Breast epithelium (tissue), 4 donors: ENCODE measurements at places on chromosomes 12 and 14. TPM values are rescaled to one million over a fixed set of nuclear protein-coding genes. Genes with fewer than 3 reads are reported as not detected.

PAN2 gene
- total RNA-seq = 54.1 TPM

ING4 gene
- 74.2 TPM for total RNA-seq

CCDC177 gene
- total RNA-seq = not detected

SYCP3 gene
- 0.33 TPM for total RNA-seq

GPR68 gene
- 0.32 TPM for total RNA-seq

VIPAS39 gene
- 14.7 TPM for total RNA-seq

POTEG gene
- not detected for total RNA-seq

RGS6 gene
- total RNA-seq = 3.4 TPM

DNA sequence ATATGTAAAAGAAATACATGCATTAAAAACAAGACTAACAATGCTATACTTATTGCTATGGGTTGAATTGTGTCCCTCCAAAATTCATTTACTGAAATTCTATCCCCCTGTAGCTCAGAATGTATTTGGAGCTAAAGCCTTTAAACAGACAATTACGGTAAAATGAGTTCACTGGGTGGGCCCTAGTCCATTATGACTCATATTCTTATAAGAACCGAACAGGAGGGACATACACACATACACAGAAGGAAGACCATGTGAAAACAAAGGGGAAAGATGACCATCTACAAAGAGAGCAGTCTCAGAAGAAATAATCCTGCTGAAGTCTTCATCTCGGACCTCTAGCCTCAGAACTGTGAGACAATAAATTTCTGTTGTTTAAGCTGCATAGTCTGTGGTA is 77.1 kb upstream of the ANKS1B start:
- no peaks in the 10 kb centered on the region for H3K4me1 ChIP-seq
- no peaks in the 10 kb centered on the region for H3K36me3 ChIP-seq
- no peak overlapping the region for H3K27ac ChIP-seq
- no peaks in the 10 kb centered on the region for H3K27me3 ChIP-seq

DNA sequence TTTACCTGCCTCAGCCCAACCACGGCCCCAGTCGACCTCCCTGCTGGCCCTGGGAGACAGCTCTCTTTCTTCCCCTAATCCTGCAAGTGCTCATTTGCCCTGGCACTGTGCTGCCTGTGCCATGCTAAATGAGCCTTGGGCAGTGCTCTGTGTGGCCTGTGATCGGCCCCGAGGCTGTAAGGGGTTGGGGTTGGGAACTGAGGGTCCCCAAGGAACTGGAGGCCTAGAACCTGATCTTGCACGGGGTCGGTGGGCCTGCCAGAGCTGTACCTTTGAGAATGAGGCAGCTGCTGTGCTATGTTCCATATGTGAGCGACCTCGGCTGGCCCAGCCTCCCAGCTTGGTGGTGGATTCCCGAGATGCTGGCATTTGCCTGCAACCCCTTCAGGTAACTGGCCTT is 2.8 kb downstream of the RNF31 start:
- peaks cover 11% of the 10 kb centered on the region for H3K36me3 ChIP-seq
- peaks cover 4% of the 10 kb centered on the region for H3K4me1 ChIP-seq
- H3K4me3 ChIP-seq = no peak overlapping the region
- no peak for DNase-seq

DNA sequence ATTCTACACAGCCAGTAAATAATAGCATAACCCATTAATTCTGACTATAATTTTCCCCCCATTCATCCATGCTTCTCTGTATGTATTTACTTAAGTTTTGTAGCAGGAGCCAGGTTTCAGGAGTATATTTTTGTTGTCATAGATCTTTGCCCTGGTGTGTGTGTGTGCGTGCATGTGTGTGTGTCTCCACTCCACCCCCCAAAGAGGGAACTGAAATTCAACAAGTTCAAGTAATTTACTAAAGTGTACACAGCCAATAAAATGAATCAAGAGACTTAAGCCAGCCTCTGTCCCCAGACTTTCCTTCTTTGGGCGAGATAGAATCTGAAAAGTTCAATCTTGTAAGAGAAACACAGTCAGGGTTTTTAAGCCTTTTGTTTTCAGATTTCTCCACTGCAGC is 792.0 kb downstream of the MED13L start:
- no peaks in the 10 kb centered on the region for H3K27me3 ChIP-seq
- H3K4me1 ChIP-seq = no peaks in the 10 kb centered on the region
- no peak overlapping the region for H3K4me3 ChIP-seq
- DNase-seq = no peak

- no peak overlapping the region for H3K4me3 ChIP-seq
- H3K27me3 ChIP-seq = no peaks in the 10 kb centered on the region
- H3K27ac ChIP-seq = peak overlapping the region; percentile 50
These were observed 18.8 kb upstream of the FLVCR2 start for GRCh38 chr14:75559451-75560222.

DNA sequence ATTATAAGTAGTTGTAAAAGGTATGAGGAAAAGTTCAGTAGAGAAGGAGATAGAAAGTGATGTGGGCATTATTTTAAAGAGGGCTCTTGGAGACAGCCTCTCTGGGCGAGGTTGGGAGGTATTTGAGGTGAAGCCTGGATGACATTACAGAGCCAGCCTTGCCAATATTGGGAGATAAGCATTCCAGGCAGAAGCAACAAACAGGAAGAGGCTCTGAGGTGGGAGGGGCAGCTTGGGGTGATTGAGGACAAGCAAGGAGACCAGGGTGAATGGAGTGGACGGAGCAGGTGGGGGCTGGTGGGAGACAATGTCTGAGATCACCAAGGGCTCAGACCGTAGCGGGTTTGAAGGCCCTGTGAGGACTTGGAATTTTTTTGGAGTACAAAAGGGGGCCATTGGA is 87.3 kb downstream of the DYRK2 start:
- no peaks in the 10 kb centered on the region for H3K27me3 ChIP-seq
- no peaks in the 10 kb centered on the region for H3K4me1 ChIP-seq
- DNase-seq = no peak
- no peak overlapping the region for H3K4me3 ChIP-seq

DNA sequence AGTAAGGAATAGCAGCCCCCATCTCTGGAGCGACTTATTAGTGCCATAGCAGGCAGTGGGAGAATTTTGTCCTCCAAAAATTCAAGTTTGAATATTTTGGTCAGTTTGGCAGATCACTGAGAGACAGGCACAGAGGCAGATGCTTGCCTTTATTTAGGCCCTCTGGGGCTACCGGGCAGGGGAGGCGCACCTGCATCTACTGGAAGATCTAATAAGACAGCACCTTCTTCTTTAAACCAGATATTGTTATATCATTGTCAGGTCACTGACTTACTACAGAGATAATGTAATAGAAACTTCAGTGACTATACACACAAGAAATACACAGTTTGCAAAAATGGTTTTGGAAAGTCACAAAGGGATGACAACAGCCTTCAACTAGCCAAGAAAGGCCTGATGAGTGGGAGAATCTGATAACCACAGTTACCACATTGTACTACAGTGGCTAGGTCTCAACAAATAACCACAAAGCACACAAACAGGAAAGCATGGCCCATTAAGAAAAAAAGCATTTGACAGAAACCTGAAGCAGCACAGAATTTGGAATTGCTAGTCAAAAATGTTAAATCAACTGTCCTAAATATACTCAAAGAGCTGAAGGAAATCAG is 56.8 kb downstream of the CDK17 start:
- H3K27ac ChIP-seq = no peak overlapping the region
- no peak for DNase-seq
- no peaks in the 10 kb centered on the region for H3K27me3 ChIP-seq
- no peaks in the 10 kb centered on the region for H3K4me1 ChIP-seq
- H3K36me3 ChIP-seq = no peaks in the 10 kb centered on the region

DNA sequence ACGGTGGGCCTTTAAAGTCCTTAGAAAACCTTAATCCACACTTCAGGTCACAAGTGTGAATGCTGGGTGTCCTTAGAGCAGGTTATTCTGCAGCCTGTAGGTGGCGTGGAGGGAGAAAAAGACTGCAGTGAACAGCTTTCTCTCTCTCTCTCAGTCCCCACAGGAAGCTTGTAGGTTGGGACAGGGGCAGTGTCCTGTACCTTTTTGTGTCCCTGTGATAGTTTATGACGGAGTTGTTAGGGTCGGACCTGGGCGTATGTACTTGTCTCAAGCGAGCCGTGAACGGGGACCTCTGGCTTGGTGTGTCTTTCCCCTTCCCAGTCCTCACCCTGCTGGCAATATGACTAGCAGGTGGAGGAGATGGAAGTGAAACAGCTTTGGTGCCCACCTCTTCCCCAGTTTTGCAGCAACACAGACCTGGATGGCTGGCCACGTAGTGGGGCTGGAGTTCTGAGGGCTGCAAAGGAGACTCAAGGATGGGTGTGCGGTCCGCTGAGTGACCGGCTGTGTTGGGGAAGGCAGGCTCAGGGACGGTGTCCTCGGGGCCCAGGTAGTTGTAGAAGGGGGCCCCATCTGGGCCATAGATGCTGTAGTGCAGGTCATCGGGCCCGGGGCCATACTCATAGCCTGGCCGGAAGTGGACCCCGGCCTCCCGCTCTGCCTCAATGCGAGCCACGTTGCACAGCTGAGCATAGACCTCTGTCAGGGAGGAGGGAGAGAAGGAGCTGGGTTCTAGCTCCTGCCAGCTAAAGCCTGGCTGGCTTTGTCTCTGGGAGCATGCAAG is 8.9 kb downstream of the ISCA2 start:
- H3K4me3 ChIP-seq = no peak overlapping the region
- H3K36me3 ChIP-seq = no peaks in the 10 kb centered on the region
- no peaks in the 10 kb centered on the region for H3K4me1 ChIP-seq
- H3K27me3 ChIP-seq = no peaks in the 10 kb centered on the region

DNA sequence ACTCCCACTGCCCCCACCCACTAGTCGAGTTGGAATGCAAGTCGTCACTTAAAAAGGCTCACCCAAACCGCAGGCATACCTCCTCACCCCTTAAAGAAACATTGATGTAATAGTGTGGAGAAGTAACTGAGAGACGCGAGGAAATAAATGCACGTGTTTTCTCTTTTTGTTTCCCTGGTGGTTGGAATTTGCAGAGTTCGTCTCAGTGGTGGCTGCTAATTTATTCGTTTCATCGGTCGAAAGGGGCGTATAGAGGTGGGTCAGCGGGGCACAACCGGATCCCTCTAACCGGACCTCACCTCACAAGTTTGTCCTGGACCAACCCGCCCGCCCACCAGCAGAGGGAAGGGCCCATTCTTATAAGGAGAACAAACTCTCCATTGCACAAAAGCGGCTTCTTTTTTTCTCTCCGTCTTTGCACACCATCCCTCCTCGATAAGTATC is 5.0 kb upstream of the NPAS3 start:
- no peaks in the 10 kb centered on the region for H3K36me3 ChIP-seq
- no peak overlapping the region for H3K27ac ChIP-seq
- H3K4me3 ChIP-seq = peak overlapping the region; percentile 40

GRCh38 chr12:64270411-64270810 is 48.3 kb upstream of the KICS2 start:
- no peak overlapping the region for H3K27ac ChIP-seq
- H3K4me3 ChIP-seq = no peak overlapping the region
- no peaks in the 10 kb centered on the region for H3K27me3 ChIP-seq
- H3K4me1 ChIP-seq = no peaks in the 10 kb centered on the region

- H3K36me3 ChIP-seq = no peaks in the 10 kb centered on the region
- no peaks in the 10 kb centered on the region for H3K27me3 ChIP-seq
- H3K4me3 ChIP-seq = no peak overlapping the region
- H3K27ac ChIP-seq = no peak overlapping the region
- no peaks in the 10 kb centered on the region for H3K4me1 ChIP-seq
These were observed 56.0 kb downstream of the PLEKHG3 start for GRCh38 chr14:64760146-64760755.

DNA sequence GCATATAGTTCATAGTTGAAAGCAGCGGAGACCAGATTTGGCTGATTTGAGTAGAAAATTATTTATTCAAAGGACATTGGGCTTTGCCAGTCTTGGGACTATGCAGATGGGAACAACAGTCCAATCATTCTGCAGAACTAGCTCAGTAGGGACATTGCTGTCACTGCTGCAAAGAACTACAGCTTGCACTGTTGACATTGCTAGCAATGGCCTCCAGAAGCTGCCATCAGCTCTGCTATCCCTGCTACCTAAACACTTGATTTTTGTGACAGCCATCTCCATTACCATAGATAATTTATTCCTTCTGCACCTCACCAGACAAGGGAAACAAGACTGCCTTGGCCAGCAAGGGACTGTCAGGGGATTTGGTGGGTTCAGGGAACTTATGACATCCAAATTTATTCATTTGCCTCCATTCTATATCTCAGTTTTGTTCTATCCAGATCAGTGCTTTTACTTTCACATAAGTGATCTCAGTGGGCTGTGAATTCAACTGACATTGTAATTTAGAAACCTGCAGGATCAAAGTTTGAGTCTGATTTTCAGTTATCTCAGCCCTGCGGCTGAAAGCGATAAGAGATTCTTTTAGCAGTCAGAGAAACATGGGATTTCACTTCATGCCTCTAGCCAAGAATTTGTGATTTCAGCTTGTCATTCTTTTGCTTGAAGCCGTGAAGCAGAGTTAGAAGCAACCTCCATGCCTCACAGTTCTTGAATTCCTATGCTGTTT is 136.7 kb upstream of the FBXO33 start:
- no peaks in the 10 kb centered on the region for H3K36me3 ChIP-seq
- H3K4me3 ChIP-seq = no peak overlapping the region
- no peaks in the 10 kb centered on the region for H3K4me1 ChIP-seq
- DNase-seq = no peak

DNA sequence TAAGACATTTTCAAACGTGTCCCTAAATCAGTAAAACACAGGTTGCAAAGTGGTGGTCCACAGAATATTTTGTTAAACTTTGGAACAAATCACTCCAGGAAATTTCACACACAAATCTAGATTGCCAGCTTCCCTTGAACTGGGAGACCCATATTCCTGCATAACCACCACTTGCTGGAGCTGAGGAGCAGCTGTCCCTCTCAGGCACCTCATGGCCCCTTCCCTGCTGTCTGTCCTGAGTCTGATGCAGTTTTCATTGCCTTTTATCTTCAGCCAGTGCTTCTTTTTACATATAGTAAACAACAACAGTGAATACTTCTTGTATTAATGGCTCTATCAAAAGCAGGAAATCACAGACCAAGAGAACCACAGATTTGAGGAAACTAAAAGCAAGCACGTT is 289.3 kb downstream of the MED13L start:
- H3K36me3 ChIP-seq = peaks cover 13% of the 10 kb centered on the region
- no peak for DNase-seq
- no peaks in the 10 kb centered on the region for H3K27me3 ChIP-seq
- H3K4me3 ChIP-seq = no peak overlapping the region

GRCh38 chr14:32703183-32703621 is 235.5 kb upstream of the NPAS3 start:
- H3K27me3 ChIP-seq = no peaks in the 10 kb centered on the region
- no peaks in the 10 kb centered on the region for H3K36me3 ChIP-seq
- DNase-seq = no peak
- no peaks in the 10 kb centered on the region for H3K4me1 ChIP-seq
- peak overlapping the region; percentile 23 for H3K4me3 ChIP-seq
- peak overlapping the region; percentile 85 for H3K27ac ChIP-seq

DNA sequence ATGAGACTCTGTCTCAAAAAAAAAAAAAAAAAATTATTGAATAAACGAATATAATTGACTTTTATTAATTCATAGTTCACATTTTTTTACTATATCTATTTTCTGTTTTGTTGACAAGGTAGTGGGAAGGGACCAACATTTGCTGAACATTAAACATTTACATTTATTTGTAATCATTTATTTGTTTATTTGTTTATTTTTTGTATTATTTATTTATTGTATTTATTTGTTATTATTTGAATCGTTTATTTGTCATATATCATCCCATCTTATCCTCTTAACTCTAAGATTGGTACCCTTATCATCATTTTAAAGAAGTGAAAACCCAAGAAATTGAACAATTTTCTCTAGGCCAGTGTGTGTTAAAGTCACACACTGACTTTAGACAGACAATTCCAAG is 101.5 kb downstream of the SYT1 start:
- no peak for DNase-seq
- H3K36me3 ChIP-seq = no peaks in the 10 kb centered on the region
- H3K4me1 ChIP-seq = no peaks in the 10 kb centered on the region
